Kidney glomerular epithelial cell (primary cell): ENCODE measurements at places on chromosomes 7 and 10.

GRCh38 chr7:30594540-30595435 lies at the start of gene GARS1:
Gene GARS1 (plus strand): TSS chr7:30594878. CDS start chr7:30594922, 44 bp downstream.
- peak; percentile 87 for DNase-seq

GRCh38 chr7:131346885-131347592 lies 19.4 kb downstream of the MKLN1 start:
- DNase-seq: no peak

GRCh38 chr10:77821036-77821435 lies 105.5 kb downstream of the DLG5 start:
- no peak for DNase-seq

- no peak for DNase-seq
These were observed 105.2 kb upstream of the PDLIM1 start for GRCh38 chr10:95395947-95396449.

DNA sequence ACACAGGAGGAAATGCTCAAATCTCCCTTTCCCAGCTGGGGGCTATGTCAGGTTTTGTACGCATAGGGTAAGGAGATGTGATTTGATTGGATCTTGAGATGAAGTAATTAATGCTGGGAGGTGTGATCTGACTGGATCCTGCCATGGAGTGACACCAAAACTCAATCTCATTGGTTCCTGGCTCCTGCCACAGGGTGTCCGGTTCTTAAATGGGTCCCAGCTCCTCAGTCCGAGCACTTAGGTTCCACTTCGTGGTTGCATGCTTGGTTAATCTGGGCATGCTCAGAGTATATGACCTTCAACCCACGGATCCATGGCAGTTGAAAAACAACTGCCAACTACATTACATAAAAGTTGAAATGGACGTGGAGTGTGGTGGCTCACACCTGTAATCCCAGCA lies 3.1 kb upstream of the ZNF12 start:
- no peak for DNase-seq

GRCh38 chr7:27782849-27783248 lies 42.9 kb downstream of the TAX1BP1 start:
- DNase-seq: no peak

GRCh38 chr7:84484502-84485079 lies 290.0 kb upstream of the SEMA3A start:
- DNase-seq: no peak

DNA sequence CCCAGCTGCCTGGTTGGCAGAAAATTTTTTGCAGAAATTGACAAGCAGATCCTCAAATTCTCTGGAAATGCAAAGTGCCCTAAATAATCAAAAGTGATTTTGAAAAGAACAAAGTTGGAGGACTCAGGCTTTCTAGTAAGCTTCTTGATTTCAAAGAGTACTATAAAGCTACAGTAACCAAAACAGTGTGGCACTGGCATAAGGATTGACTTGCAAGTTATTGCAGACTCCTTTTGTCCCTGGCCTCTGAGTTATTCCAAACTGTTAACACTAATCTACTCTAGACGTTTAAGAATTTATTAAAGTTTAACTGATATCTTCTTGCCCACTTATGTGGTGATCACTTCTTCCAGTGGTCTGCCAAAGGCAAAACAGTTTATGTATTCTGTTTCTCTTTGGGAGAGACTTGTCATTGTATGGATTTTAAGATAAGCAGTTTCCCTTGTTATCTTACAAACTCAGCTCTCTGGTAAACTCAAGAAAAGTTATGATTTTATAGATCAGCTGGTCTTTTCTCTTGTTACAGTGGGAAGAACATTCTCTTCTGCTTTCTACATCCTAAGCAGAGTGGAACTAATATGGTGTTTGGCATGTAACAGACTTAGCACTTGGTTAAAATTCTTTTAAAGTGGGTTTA lies 41.4 kb downstream of the LOXL4 start:
- DNase-seq: no peak

DNA sequence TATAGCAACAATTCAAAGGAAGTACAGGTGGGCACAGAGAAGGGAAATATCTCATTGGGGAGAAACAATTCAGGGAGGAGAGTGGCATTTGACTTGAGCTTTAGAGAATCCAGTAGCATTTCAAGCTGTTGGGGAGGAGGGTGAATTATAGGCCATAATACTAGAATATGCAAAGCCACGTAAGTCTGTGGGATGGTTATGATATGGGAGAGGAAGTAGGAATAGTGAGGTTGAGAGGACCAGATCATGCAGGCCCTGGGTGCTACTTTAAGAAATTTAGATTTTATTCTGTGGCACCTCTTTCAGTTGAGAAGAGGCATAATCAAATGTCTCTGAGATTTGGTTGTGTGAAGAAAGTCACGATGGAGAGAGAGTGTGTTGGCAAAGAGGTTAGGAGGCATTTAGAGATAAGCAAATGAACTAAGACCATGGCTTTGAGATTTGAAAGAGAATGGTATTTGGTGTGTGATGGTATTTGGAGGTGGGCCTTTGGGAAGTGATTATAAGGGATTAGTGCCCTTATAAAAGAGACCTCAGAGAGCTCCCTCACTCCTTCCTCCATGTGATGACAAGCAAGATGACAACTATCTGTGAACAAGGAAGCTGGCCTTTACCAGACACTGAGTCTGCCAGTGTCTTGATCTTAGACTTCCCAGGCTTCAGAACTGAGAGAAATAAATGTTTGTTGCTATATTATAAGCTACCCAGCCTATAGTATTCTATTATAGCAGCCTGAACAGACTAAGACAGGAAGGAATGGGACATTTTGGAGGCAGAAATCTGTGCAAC lies 15.1 kb downstream of the ADD3 start:
- no peak for DNase-seq

GRCh38 chr10:71742301-71743088 lies 22.9 kb upstream of the C10orf105 start:
- DNase-seq: no peak

DNA sequence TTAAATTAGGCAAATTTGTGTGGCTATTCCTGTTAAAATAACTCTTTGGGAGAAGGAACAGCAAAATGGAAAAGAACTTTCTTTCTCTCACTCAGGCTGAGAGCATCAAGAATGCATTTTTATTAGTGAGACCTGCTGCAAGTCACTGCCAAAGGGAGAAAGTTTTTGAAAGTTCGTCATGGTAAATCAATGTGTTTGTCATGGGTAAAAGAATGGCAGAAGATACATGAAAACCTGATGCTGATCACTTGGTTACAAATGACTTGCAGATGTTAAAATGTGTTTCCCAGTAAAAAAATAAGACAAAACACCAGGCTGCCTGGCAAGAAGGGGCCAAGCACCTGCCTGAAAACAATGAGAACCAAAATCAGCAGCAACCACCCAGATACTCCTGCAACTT lies 484.7 kb upstream of the NRP1 start:
- DNase-seq: no peak

DNA sequence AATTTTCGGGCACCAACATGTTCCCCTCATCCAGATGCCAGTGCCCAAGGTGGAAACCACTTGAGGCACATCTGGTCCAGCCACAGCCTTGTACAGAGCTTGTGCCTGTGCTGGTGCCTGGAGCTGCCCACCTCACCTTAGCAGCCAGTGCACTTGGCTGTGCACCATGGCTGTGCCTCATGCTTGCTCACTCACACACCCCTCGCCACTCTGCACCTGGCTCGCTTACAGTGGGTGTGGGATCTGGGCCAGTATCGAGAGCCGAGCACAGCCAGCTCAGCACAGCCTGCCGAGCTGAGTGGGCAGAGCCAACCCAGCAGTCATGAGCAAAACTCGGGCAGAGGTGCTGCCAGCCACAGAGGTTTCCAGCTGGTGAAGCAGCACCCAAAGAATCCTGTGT lies 139.9 kb upstream of the NUPR2 start:
- DNase-seq: no peak

- no peak for DNase-seq
These were observed 43.4 kb downstream of the THSD7A start for GRCh38 chr7:11788568-11788967.

DNA sequence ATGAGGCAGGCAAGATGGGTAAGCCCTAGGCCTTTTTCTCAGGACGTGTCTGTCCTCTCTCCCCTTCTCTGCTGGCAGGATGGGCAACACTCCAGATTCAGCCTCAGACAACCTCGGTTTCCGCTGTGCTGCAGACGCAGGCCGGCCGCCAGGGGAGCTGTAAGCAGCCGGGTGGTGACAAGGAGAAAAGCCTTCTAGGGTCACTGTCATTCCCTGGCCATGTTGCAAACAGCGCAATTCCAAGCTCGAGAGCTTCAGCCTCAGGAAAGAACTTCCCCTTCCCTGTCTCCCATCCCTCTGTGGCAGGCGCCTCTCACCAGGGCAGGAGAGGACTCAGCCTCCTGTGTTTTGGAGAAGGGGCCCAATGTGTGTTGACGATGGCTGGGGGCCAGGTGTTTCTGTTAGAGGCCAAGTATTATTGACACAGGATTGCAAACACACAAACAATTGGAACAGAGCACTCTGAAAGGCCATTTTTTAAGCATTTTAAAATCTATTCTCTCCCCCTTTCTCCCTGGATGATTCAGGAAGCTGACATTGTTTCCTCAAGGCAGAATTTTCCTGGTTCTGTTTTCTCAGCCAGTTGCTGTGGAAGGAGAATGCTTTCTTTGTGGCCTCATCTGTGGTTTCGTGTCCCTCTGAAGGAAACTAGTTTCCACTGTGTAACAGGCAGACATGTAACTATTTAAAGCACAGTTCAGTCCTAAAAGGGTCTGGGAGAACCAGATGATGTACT lies 13.1 kb downstream of the PHKG1 start:
- no peak for DNase-seq

GRCh38 chr10:85642082-85642420 lies 724.5 kb downstream of the GRID1 start:
- DNase-seq: peak; percentile 51

- DNase-seq: no peak
These were observed 703.2 kb upstream of the LRRN3 start for GRCh38 chr7:110387689-110388088.

DNA sequence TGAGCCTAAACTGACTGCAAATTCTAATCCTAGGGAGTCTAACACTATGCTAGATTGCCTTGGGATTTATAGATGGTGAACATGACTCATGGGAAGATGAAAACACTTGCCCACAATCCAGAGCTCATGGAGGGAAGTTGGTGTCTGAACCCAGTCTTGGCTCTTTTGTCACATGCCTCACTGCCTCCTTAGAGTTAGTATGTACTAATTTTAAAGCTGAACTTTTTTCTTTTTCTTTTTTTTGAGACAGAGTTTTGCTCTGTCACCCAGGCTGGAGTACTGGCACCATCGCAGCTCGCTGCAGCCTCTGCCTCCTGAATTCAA lies 14.4 kb downstream of the MRPL32 start:
- no peak for DNase-seq

DNA sequence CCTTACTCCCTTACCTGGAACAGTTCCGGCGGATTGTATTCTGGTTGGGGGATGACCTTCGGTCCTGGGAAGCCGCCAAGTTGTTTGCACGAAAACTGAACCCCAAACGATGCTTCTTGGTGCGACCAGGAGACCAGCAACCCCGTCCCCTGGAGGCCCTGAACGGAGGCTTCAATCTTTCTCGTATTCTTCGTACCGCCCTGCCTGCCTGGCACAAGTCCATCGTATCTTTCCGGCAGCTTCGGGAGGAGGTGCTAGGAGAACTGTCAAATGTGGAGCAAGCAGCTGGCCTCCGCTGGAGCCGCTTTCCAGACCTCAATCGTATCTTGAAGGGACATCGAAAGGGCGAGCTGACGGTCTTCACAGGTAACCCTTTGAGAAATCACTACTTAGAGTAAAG lies 1.7 kb downstream of the TWNK start:
- DNase-seq: no peak

DNA sequence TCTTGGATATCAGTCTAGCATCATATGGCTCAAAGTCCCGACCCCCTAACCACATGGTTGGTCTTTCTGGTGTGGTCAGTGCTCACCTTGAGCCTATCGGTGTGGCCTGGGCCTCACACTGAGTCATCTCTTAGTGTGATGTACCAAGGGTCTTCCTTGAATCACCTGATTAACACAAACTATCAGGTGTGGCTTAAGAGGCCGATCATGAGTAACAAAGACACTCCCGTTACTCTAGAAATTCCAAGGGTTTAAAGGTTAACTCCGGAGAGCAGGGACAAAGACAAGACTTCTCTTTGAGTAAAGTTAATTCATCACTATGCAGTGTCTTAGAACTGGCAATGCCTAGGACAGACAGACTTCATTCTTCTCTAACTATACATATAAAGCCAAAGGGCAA lies 52.3 kb upstream of the ARMC3 start:
- no peak for DNase-seq

GRCh38 chr7:44633254-44634186 lies 27.1 kb downstream of the OGDH start:
- peak; percentile 85 for DNase-seq

DNA sequence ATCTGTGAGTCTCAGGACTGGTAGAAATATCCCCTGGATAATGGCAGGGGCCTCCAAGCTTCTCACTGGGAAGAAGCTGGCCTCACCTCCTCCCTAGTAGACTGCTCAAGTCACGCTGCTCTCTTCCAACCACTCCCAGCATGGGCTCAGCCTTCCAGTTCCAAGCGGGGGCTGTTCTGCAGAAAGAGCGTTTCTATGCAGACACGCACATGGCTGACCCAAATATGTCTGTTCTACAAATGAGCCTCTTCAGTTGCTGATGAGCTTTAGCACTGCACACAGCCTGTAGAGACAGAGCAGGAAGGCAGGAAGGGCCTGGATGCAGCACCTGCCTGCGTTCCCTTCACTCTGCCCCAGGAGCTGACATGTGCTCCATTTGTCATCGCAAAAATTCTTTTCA lies 523.9 kb upstream of the MGMT start:
- DNase-seq: no peak

DNA sequence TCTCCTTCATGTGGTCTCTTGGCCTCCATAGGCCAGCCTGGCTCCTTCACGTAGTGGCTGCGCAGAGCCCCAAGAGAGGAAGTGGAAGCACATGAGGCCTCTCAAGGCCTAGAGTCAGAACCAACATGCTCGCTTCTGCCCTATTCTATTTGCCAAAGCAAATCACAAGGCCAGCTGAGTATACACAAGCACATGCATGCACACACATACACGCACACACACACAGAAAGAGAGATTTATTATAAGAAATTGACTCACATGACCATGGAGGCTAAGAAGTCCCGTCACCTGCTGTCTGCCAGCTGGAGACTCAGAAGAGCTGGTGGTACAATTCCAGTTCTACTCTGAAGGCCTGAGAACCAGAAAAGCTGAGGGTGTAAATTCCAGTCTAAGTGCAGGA lies 64.3 kb upstream of the NRP1 start:
- no peak for DNase-seq

DNA sequence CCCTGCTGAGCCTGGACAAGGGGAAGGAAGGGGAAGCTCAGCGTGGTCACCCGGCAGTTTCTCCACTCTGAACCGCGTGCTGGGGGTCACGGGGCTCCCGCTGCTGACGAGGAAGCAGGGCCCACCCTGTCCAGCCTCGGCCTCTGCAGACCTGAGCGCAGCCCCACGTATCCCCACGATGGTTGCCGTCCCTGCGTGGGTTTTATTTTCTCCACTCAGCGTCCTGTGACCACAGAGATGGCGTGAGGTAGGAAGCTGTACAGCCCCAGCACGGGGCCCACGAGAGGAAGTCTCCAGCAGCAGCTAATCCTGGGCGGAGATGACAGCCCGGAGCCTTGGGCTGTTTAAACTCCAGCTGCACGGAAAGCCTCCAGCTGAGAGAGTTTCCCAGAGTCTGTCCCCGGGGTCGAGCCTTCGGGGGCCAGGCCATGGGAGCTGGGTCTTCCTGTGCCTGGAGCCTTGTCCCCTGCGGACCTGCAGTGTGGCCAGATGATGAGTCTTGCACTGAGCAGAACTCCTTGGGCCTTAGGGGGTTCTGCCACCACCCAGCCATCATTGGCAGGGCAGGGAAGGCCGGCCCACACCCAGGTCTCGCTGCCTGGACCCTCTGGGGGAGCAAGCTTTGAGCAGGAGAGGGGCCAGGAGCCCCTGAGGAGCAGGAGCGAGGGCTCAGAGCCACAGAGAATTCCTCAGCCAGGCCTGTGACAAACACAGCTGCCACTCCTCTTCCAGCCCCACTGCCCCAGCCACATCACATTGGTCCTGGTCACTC lies 72.8 kb upstream of the FAM20C start:
- no peak for DNase-seq
